ENCODE measurements at places on chromosomes 11 and 22.

DNA sequence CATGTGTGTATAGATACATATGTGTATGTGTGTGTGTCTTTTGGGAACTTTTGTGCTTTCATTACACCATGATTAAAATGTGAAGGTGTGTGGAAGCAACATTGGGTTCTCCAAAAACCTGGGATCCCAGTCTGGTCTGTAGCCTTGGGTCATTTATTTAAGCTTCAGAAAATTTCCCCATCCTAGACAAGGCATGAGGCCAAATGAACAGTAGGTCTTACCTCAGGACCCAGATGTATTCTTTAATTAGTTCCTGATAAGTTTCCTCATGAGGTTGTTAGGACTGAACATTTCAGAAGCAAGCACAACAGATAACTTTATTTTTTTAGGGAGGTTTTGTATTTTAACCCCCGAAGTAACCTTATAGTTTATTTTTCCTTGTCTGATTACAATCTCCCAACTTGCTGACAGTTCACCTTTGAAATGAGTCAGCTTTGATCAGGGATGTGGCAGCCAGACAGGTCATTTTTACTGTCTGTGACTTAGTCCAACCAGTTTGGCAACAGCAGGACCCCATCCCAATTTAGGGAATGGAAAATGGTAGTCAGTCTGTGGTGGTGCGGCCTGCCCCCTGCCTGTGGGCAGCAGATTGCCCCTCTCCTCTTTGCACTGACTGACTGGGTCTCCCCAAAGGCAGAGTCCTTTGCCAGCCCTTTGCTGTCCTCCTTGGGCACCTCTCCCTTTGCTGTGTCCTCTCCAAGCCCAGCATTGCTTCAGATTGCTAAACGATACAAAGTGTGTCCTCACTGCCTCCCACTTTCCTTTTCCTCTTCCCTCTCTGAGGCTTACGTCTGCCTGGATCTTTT, 88.3 kb downstream of the NAV2 start:
- no peak for DNase-seq

GRCh38 chr11:124748481-124749343, 3.3 kb downstream of the VSIG2 start:
- no peak for DNase-seq

DNA sequence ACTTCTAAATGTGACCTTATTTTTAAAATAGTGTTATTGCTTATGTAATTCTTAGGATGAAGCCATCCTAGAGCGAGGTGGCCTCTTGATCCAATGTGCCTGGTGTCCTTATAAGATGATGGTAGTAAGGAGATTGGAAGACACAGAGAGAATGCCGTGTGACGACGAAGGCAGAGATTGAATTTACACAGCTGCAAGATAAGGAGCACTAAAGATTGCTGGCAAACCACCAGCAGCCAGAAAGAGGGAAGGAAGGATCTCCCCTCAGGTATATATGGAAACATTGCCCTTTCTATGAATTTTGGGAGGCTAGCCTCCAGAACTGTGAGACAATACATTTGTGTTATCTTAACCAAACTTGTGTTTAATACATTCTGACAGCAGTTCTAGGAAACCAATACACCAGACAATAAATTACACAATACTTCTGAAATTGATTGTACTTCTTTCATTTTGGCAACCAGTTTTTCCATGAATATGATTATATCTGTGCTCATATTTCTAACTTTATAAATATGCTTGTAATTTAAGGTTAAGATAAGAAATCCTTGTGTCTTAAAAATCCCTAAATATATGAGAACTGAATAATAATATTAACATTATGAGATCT, 86.3 kb upstream of the VPREB1 start:
- no peak for DNase-seq

- DNase-seq: no peak
Measured at GRCh38 chr11:27315836-27316235, 47.2 kb downstream of the CCDC34 start.

- DNase-seq: no peak
Measured at GRCh38 chr11:70926543-70927201, 325.7 kb downstream of the SHANK2 start.

GRCh38 chr11:19868281-19868821, 155.7 kb downstream of the NAV2 start:
- DNase-seq: no peak

GRCh38 chr11:2475136-2475918, 30.5 kb downstream of the KCNQ1 start:
- no peak for DNase-seq

DNA sequence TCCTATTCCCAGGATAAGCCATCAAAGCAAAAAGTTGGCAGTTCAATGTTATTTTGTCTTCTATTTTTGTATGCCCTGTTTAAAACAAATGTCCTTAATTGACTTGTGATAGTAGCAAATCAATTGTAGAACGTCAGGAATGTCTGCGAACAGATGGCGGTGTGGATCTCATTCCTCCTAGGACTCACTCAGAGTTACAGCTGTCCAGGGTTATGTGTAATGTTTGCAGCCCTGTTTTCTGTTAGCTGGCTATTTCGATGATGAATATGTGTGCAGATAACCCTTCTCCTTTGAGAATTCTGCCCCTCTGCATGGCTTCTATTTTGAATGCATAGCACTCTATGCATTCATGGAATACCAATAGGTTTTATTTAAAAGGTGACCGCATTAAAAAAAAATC, 1248.0 kb upstream of the CNTN5 start:
- DNase-seq: no peak

GRCh38 chr11:78954696-78955095, 380.0 kb upstream of the NARS2 start:
- DNase-seq: no peak

- DNase-seq: no peak
Measured at GRCh38 chr11:78268591-78269410, 80.1 kb downstream of the USP35 start.

DNA sequence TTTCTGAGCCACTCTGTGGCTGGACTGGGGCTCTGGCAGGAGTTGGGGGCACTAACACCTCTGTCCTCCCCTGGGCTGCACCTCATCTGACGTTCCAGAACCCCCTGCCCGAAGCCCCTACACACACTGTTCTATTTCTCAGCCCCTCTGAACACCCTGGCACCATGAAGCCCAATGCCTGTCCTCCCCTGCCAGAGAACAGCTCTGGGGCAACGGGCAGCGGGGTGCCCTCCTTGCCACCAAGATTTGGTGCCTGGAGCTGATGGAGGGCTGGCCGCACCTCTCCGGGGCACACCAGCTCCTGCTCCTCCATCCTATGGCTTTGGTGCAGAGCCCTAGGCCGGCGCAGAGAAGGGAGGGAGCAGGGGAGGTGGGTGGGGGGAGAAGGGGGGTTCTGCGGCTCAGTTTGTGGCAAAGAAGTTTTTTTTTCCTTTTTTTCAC, 16.3 kb downstream of the DUSP8 start:
- no peak for DNase-seq

- no peak for DNase-seq
Measured at GRCh38 chr11:106706355-106706754, 311.9 kb downstream of the GUCY1A2 start.

DNA sequence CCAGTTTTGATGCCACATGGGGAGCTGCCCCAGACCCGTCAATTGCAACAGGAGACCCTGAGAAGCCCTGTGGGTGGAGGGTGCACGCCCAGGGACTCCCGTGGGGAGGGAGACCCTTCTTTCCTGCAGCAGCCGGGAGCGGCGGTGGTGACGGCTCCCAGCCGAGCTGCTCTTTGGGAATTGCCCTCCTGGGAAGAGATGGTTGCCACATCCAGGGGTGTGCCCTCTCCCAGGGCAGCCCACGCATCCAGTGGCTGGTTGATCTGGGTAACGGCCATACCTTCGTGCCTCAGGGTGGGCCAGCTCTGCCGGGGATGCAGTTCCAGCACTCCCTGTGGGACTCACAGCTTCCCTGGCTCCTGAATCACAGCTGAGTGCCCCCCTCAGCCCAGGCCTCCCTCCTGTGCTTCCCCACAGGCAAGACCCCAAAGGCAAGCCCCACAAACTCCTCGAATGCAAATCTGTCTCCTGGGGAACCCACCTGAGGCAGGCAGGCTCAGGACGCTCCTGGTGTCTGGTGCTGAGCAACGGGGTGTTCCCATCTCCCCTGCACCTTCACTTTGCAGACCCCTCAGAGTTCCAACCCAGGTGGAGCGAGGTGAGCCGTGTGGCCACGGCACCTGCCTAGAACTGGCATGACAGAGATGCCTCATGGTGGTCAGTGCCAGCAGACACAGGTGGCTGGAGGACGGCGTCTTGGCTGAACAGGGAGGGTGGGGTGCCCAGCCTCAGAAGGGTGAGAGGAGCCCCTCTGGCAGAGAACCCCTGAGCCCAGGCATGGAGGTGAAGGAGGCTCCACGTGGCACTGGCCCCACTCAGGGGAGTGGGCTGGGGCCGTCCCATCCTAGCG, 1027.4 kb downstream of the BRD1 start:
- no peak for DNase-seq

GRCh38 chr11:770642-771616, 6.4 kb downstream of the GATD1 start:
- DNase-seq: peak; percentile 81

- no peak for DNase-seq
Measured at GRCh38 chr22:44349594-44349993, 36.8 kb upstream of the SHISAL1 start.

DNA sequence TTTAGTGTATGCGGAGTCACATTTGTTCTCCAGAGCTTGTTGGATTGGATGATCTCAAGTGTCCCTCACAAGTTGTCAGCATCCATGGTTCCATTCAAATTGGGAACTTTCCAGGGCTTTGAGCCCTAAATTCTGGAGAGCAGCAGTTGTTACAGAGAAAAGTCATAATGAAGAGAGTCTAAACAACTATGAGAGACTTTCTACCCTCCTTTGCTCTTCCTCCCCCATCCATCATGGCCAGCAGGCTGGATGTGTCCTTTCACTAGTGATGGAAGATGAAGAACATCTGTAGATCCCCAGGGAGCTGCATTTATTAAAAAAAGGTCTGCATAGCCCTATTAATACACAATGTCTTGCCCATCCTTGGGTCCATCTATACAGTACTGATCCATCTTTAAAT, 129.6 kb upstream of the TIMP3 start:
- no peak for DNase-seq

GRCh38 chr22:44181033-44181911, 547 bp downstream of the PARVG start:
- no peak for DNase-seq

DNA sequence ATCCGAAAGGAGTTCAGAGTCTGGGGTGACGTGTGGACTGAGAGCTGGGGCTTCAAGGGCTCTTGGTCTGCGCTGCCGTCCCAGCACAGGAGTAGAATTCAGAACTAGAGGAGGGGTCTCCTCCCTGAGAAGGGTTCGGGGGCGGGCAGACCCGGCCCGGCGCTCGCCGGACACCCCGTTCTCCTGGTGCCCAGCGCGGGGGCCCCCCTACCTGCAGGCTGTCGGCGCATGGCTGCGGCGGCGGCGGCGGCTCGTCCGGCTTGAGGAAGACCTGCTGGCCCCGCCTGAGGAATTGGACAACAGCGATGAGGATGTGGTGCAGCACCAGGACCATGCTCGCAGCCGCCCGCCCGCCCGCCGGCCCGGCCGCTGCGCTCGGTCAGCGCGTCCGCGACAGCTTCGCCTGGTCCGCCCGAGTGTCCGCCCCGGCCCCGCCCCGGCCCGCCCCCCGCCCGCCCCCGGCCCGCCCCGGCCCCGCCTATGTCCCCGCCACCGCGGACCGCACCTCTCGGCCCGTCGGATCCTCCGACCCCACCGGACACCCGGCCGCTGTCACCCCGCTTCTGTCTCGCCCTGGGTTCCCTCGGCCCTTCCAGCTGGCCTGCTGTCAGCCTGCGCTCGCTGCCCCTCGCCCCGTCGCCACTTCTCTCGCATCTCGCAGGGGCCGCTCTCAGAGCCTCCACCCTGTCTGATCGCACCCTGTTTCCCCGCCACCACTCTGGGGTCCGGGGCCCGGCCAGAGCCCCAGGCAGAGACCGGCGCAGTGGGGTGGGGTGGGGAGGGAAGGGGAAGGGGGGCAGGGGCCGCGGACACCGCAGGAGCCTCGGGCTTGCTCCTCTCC, 32.0 kb downstream of the PDE2A start:
- no peak for DNase-seq

DNA sequence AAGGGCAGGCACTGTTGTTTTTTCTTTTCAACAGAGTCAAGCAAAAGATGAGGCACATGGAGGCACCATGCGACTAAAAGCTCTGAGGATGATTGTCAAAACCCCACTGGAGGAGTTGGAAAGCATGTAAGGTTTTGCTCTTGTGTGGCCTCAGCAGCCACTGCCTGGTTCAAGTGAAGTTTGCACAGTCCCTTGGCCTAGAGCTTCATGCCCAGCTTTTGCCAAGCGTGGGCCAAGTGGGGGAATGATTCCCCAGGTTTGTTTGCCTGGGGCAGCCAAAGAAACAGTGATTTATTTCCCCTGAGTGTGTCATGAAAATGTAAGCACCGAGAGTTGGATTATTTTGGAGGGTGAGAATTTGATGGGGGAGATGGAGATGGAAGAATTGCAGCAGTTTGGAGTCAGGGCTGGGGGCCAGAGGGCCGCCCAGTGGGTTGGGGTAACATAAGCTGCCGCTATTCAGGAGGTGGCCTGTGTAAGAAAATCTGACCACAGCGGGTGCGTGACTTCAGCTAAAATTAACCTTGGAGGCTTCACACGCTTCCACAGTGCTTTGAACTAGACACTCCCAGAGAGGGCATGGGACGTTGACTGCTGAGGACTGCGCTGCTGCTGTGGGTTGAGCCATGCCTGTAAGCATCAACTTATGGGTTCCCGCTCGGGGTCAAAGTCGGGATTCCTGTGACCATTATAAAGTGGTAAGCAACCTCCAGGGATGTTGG, 100.7 kb downstream of the NAV2 start:
- no peak for DNase-seq

All from lower leg skin (tissue), 4 donors.